Fibroblast of skin of left quadriceps (primary cell): ENCODE measurements at places on chromosomes 2 and 18.

- DNase-seq: no peak
Measured at GRCh38 chr2:241896746-241897201, 27.2 kb downstream of the RTP5 start.

DNA sequence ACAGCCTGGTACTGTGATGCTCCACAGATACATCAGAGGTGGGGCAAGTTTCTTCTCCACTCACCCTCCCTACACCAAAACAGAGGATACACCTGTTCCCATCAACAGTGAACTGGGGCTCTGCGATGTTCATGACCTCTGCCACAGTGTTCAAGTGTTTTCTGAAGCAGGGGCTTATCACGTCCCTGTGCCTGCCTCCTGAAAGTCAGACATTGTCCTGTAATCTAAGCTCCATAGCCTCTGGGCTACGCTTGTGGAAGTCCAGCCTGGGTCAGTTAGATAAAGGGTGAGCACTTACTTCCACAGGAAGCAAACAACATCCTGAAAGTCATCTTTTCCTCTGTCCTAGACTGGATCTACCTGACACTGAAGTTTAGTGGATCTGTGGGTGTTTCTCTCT, 20.2 kb upstream of the MRO start:
- no peak for DNase-seq

GRCh38 chr18:24456549-24456948, 3.9 kb upstream of the HRH4 start:
- no peak for DNase-seq

GRCh38 chr2:24273598-24273997, 86.7 kb downstream of the ITSN2 start:
- no peak for DNase-seq

DNA sequence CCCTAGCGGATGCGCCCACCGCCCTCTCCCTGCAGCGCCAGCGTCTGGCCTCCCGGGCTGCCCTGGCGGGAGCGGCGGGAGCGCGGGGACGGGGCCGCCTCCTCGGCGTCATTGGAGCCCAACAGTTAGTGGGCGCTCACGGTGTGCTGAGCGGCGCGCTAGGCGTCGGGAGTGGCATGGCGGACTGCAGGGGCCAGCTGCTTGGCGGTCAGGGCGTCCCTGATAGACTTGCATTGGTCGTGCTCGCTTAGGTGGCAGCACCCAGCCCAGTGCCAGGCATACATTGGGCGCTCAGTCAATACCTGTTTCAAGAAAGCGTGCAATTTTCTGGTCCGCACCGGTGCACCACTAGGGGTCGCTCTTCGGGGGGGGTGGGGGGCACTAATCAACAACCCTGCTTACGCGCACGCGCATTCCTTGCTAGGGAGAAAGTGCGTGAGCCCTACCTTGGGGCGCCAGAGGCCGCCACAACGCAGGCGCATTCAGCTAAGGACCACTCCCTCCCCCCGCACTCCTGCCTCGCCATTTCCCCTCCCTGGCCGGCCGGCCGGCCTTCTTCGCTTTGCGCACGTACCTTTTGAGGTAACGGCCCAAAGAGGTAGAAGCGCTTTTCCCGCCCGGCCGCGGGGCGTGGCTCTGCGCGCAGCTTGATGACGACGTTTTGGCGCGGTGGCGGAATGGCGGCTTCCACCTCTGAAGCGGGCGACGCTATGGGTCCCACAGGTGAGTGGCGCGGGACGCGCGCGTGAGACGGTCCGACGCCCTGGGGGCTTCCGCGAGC, 411 bp upstream of the MZT2A start:
- DNase-seq: peak; percentile 83

GRCh38 chr2:191202881-191203397, 42.3 kb upstream of the MYO1B start:
- no peak for DNase-seq

- no peak for DNase-seq
Measured at GRCh38 chr2:26786207-26787028, 562 bp downstream of the CENPA start.

DNA sequence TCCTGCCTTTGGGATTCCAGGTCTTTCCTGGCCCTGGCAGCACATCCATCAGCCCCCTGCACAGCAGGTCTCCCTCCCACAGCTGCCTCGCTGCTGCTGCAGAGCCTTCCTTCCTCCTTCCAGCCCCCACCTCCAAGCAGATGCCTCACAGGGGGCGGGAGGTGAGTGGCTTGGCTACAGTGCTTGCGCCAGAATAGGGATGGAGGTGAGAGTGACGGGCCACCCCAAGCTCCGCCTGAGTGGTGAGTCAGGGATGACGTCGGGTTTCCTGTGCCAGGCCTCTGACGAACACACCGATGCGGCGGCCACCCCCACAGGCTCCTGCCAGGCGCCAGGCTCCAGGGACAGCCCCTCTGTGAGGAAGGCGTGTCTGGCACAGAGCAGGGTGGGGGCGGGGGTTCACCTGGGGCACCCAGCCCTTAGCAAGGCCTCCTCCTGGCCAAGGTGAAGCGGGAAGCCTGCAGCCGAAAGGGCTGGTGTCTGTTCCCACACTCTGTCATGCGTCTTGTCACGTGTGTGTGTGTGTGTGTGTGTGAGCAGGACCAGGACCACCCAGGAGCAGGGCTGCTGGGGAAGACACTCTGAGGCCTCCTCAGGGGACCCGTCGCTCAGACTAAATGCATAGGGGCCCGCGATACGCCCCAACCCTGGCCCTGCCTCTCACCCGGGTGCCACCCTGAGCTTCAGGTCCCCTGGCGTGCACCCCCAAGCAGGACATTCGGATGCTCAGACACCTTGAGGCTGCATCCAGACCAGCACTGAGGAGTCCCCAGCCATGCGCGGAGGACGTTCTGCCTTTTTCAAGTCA, 3.4 kb upstream of the DUSP2 start:
- peak; percentile 57 for DNase-seq

- no peak for DNase-seq
Measured at GRCh38 chr2:216082805-216083204, 1.1 kb downstream of the TMEM169 start.
